Ovary (tissue), 10 donors: ENCODE measurements at places on chromosomes 1 and 21. TPM values are rescaled to one million over a fixed set of nuclear protein-coding genes. Genes with fewer than 3 reads are reported as not detected.

The OR11L1 gene
- total RNA-seq: not detected

The HLX gene
- 6.2 TPM for total RNA-seq

The FASLG gene
- total RNA-seq: not detected

The BTG2 gene
- total RNA-seq: 124 TPM

The SH3BGR gene
- total RNA-seq: 4.2 TPM

GRCh38 chr1:46379996-46380395 lies 14.1 kb upstream of the FAAH start:
- DNase-seq: no peak

GRCh38 chr1:55703726-55704363 lies 488.7 kb upstream of the USP24 start:
- no peak for DNase-seq

DNA sequence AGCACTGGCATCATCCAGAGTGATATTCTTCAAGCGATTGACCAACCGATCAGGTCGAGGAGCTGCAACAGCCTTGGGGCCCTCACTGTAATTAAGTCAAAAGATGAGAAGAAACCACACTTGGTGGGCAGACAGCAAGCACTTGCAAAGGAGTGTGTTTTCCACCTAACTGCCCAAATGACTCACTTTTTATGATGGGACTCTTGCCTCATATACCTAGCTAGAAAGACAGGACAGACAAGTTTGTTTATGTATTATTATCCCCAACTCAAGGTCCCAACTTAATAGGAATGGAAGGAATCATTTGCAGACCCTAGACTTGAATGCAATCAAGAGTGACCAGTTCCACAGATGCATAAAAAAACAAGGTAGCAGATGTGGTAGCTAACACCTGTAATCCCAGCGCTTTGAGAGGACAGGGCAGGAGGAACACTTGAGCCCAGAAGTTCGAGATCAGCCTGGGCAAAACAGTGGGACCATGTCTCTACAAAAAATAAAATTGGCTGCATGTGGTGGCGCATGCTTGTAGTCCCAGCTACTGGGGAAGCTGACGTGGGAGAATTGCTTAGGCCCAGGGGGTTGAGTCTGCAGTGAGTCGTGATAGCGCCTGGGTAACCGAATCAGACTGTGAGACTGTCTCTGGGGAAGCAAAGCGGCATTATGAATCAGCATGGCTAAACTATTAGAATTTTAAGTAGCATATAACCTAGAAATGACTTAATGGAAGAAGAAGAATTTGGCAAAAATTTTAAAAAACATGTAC lies 2.3 kb upstream of the NRAS start:
- no peak for DNase-seq

- peak; percentile 60 for DNase-seq
Measured at GRCh38 chr1:40798366-40799281, 15.0 kb downstream of the KCNQ4 start.
